Stimulated activated CD8-positive, alpha-beta memory T cell treated with anti-CD3 and anti-CD28 coated beads, Interleukin-4, amount 100 ng/mL, for 4 hours (primary cell): ENCODE measurements at places on chromosomes 5 and 9.

- DNase-seq = no peak
These were observed 428.4 kb downstream of the KDM4C start for GRCh38 chr9:7186175-7186574.

GRCh38 chr9:34686732-34687131 lies 4.3 kb downstream of the CCL19 start:
- no peak for DNase-seq

- no peak for DNase-seq
These were observed 70.6 kb downstream of the ACTBL2 start for GRCh38 chr5:57411982-57412381.

DNA sequence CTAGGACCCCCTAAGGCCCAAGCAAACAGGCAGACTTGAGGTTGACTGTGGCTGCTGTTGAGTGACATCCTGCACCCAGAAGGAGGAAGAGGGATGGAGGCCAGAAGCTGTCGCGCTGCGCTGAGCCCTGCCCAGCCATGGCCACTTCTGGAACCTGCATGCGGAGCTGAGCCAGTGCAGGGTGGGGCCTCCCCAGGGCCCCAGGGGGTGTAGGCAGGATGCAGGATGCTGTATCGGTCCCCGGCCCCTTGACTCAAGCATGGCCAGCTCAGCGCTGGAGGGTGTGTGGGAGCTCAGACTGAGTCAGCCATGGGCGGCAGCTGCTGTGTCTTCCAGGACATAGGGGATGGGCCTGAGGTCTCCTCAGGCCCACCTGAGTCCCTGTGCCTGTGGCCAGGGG lies 26.9 kb downstream of the GLT6D1 start:
- no peak for DNase-seq

GRCh38 chr9:16131264-16131663 lies 578.4 kb downstream of the CCDC171 start:
- DNase-seq = no peak

GRCh38 chr9:36818242-36818938 lies 215.7 kb downstream of the PAX5 start:
- DNase-seq = no peak

DNA sequence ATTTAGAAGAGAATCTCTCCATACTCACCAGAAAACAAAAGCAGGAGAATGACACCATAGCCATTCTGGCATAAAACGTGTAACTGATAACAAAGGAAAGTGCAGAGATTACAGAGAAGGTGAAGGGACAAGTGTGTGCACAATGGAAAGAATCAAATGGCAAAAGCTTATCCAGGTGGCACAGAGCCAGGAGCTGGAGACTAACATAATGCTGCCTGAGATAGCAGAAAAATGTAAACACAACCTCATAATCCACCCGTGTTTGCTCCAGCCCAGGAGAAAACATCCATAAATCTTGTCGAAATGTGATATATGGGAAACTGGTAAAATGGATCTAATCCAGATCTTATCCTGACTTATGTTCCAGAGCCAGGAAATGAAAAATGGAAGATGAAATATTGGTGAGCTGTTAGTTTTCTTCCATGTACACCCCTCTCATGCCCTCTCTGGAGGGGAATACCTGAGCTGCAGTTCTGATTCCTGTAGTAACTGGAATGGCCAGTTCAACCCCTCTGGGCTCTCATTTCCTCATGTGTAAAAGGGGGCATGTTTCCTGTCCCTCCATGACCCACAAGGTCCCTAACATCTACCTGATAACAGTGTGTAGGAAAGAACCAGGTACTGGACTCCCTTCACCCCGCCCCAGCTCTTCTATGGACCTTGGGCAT lies 212.3 kb upstream of the DAPK1 start:
- no peak for DNase-seq

- DNase-seq = no peak
These were observed 16.9 kb downstream of the GSN start for GRCh38 chr9:121284733-121285451.

- no peak for DNase-seq
These were observed at the start of gene SIT1 for GRCh38 chr9:35650341-35651158. SIT1 (minus strand) TSS chr9:35650931; CDS start chr9:35650853, 78 bp downstream.

DNA sequence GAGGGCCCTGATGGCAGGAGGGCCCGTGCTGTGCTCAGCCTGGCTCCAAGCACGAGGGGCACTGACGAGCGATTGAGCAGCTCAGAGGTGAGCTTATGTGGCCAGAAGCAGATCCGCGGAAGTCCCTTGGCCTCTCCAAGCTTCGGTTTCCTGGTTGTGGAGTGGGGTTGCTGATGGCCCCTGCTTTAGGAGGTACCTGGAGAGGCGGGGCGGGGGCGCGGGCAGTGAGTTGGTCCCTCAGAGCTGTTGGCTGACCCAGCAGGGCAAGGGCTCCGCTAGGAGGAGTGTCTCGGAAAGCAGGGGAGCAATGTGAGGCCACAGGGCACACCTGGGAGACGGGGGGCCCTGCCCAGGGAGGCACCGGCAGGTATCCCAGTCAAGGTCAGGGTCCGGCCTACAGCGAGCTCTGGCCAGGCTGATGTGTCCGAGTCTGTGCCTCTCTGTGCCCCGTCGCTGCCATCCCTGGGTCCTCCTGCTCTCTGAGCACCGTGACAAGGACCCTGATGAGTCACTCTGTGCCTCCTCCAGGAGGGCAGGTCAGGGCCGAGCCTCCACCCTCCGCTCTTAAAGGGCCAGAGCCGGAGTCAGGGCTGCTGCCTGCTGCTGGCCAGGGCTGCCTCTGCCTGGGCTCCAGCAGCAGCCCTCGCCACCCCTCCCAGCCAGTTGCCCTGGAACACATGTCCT lies 14.8 kb downstream of the NCS1 start:
- DNase-seq = no peak

DNA sequence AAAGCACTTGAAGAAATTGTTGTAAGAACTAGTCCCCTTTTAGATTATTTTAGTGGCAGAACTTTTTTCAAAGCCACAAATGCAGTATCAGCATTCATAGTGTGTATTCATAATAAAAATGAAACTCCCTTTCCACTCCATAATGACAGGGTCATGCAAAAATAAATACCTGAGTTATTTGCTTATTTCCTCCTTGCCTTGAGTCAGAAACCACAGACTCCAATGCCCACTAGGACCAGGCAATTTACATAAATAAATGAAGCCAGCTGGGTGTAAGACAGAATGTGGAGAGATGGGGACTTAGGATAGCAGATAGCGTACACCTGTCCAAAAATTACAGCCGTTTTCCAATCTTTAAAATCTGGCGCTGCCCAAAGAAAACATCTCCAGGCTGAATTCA lies 417.8 kb downstream of the TMEM161B start:
- DNase-seq = no peak

DNA sequence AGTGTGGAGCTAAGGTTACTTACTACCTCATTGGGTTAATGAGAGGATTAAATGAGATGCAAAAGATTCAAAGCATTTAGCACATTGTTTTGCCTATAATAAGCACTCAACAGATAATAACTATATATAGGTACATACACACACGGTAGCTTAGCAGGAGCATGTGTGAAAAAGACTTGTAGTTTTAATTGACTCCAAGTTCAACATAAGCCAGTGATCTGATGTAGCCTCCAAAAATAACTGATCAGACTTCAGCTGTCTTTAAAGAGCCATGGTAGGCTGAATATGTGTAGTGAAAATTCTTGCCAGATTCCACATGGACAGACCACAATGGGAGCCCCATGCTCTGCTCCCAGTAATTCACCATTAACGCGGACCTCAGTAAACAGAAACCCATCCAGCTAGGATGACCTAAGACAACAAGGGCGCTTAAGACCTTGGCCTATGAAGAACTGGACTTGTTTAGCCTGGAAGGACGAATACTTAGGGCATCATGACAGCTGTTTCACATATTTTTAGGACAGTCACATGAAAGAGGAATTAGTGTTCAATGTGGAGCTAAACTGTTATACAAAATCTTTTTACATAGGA lies 115.1 kb upstream of the ZNF366 start:
- no peak for DNase-seq

- DNase-seq = no peak
These were observed 136.9 kb upstream of the FBN2 start for GRCh38 chr5:128674837-128675446.

- DNase-seq = no peak
These were observed 28.3 kb downstream of the EBF1 start for GRCh38 chr5:159071382-159071781.

- no peak for DNase-seq
These were observed 26.3 kb downstream of the SHLD3 start for GRCh38 chr5:65651144-65651543.
